Activated CD4-positive, alpha-beta T cell treated with anti-CD3 and anti-CD28 coated beads, Interleukin-2, amount 10 ng/mL, durations not matched to agents 7 days and 5 days (primary cell): ENCODE measurements at places on chromosomes 11 and 22.

DNA sequence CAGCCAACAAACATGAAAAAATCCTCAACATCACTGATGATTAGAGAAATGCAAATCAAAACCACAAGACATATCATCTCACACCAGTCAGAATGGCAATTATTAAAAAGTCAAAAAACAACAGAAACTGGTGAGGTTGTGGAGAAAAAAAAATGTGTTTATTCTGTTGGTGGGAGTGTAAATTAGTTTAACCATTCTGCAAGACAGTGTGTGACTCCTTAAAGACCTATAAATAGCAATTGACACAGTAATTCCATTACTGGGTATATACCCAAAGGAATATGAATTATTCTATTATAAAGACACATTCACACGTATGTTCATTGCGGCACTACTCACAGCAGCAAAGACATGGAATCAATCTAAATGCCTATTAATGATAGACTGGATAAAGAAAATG, 427.3 kb upstream of the CHORDC1 start:
- DNase-seq = no peak

GRCh38 chr22:47044722-47045535, 282.5 kb downstream of the TBC1D22A start:
- no peak for DNase-seq

DNA sequence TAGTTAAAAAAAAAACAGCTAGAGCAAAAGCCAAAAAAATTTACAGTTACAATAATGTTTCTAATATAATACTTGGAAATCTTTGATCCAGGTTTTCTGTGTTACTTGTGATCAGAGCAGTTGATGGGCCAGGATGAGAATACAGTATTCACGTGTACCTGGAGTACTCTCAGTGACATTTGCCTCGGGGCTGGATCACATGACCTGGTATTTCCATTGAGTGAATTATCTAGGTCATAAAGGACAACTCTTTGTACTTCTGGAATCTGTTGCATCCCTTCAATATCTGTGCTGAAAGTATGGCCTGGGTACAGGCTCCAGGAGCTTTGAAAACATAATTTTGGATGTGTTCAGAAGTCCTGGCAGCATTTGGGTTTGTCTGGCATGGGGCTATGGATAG, 93.5 kb downstream of the GRAMD1B start:
- DNase-seq = no peak

DNA sequence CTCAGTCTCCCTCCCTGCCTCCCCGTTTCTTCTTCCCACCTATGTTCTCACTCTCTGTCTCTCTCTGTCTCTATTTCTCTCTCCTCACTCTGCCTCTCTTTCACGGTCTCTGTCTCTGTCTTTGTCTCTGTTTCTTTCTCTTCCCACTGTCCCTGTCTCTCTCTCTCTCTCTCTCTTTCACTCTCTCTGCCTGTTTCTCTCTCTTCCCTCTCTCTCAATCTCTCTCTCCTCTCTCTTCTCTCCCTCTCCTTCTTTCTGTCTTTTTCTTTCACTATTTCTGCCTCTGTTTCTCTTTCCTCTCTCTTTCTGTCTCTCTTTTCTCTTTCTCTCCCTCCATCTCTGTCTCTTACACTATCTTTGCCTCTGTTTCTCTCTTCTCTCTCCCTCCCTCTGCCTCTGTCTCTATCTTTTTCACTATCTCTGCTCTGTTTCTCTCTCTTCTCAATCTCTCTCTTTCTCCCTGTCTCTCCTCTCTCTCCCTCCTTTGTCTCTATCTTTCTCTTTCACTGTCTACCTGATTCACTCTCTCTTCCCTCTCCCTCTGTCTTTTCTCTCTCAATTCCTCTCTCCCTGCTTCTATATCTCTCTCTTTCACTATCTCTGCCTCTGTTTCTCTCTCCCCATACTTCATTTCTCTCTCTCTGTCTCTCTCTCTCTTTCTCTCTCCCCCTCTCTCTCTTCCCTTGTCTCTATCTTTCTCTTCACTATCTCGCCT, 5.4 kb downstream of the APLNR start:
- no peak for DNase-seq

DNA sequence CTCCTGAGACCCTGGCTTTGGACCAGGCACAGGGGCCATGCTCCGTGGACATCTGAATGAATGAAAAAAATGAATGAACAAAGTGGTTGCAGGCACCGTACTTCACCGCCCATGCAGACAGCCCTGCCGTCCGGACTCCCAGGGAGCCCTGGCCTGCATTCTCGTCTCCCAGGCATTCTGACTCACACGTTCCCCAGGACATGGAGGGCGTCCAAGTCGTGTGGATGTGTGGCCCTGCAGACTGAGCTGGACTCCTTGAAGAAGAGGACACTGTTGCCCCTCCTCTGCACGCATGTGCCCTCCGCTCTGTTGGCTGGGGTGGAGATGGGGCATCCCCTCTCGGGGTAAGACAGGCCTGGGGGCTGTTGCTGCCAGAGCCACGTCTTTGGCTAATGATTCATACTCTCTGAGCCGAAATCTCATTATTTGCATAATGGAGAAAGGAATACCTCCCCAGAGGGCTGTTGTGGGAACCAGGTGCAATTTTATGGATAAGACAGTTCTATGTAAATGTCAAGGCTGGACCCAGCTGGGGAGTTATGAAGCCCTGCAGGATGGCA, 49.7 kb downstream of the RTL6 start:
- no peak for DNase-seq

DNA sequence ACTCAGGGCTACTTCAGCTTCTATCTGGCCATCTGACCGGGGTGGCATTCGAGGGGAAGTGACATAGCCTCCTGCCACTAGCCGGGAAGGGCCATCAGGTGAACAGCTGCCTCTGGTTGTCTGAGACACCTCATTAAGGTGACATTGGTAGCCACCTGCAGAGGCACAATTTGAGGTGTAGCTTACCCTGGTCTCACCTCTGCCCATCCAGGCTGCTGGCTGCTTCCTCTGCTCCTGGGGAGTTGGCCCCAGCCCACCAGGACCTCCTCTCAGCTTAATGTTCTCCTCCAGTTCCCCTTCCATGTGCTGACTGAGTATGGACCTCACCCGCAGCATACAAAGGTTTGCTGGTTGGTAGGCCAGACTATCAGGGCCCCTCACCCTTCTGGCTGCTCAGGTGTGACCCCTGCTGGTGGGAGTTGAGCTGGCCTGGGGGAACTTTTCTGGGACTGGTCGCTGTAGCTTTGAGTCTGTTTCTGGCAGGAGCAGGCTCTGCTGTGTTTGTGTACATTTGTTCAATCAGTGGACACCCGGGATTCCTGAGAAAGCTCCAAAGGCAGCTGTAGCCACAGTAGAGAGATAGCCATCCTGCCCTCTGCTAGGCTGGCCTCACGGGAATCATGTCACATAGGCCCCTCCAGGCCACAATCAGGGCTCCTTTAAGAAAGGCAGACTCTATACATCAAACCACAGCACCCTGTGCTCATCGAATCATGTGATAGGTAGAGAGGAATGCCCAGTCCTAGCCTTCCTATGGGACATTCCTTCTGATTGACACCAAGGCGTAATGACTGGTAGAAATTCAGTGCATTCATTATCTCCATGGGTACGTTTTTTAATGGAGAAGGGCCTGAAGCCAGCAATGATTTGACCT, 295.1 kb upstream of the PLET1 start:
- peak; percentile 71 for DNase-seq

DNA sequence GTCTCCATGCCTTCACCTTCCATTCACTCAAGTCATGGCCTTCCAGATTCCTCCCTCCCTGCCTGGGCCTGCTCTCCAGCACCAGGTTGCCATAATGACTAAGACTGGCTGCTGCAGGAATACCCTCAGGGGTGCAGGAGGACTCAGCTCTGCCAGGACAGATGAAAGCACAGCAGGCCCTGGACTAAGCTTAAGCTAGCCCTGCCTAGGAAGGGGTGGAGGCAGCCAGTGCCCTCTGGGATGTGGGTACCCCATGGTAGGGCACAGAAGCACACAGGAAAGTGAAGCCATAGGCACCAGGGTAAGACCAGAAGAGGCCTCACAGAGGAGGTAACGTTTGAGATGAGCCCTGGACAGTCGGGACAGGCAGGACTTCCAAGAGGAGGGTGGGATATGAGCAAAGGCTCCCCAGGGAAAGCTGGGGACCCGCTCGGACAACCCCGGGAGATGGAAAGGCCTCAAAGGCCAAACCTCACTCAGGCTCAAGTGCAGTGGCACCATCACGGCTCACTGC, 3.0 kb upstream of the RIN1 start:
- DNase-seq = no peak

DNA sequence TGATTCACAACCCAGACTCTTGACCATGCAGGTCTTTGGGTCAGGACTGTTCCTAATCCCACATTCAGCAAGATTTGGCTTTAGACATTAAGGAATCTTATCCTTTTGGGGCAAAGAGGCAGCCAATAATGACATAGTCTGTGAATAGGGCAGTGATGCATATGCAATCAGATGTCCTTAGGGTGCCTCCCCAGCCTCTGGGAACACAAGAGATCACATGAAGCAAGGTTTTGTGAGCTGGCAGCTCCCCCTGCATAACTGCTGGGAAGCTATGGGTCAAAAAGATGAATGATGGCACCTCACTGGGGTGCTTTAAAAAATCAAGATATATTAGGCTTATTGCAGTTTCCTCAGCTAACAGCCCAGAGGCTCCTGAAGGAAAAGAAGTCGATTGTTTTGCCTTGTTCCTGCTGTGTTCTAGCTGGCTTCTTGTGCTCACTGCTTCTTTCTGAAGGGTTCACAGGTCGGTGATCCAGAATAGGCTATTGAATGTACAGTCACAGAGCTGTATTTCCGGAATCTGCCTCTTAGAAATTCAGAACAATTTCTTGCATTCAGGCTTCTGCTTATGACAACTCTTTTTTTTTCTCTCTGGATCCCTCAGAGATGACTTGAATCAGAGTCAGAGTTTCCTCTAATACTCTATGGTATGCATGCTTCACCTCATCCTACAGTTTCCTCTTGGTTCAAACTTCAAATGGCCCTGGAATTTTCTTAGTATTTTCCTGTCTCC, 31.7 kb downstream of the INSC start:
- no peak for DNase-seq

DNA sequence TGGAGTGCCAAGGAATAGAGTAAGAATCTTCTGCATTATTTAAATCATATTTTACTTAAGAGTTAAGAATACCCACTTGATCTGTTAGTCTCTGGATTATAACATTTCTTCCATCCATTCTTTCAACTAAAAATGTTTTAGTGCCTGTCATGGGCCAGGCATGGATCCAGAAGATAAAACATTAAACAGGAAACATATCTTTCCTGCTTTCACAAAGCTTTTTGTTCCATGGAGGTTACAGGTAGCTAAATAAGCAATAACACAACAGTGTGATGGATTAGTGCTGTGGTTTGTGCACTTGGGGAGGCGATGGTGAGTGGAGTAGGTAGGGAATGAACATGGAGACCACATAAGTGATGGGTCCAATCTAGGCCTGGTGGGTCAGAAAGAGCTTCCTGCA, 258.5 kb downstream of the DDX10 start:
- DNase-seq = no peak

- no peak for DNase-seq
Measured at GRCh38 chr11:95230810-95231126, 234 bp downstream of the SESN3 start.
